ENCODE measurements at places on chromosomes 7 and 10.

DNA sequence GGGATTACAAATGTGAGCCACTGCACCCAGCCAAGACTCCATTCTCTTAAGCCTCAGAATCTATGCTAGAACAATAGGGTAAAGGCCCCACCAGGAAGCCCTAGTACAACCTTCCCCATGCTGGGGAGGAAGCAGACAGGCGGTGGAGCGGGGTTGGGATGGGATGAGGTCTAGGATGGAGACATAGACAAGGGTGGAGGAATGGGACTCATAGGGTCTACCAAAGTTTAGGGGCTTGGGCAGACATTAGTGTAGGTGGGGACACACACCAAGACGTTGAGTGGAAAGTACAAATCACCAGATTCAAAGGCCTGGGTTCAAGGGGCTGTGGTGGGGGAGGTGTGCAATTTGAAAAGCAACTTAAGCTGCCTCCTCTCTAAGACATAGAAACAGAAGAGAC lies 19.3 kb downstream of the PRSS2 start:
- no peak for DNase-seq

- DNase-seq: no peak
These were observed 164.6 kb downstream of the AUTS2 start for GRCh38 chr7:69762821-69763352.

- no peak for DNase-seq
These were observed 5.8 kb downstream of the CTBP2 start for GRCh38 chr10:125154529-125154928.

- DNase-seq: no peak
These were observed 144.1 kb downstream of the TCF7L2 start for GRCh38 chr10:113094114-113094486.

GRCh38 chr7:28228396-28228795 lies 47.8 kb upstream of the JAZF1 start:
- no peak for DNase-seq

DNA sequence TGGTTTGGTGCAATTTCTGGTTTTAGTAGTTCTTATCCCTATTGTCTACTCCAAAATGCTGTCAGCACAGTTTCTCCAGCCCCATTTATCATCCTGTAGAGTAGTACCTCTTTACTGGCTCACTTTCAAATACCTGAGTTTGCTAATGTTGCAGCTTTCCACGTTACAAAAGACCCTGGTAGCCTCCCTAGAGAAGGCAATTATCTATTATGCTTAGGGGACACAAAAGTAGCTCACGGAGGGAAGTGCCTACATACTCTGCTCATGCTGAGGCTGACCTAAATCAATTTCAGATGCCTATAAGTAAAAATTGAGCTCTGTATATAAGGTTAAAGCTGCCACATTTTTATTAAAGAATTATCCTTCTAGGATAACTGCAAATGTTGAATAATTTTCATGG lies 603.6 kb downstream of the CNTNAP2 start:
- DNase-seq: no peak

- no peak for DNase-seq
These were observed 35.8 kb upstream of the DIP2C start for GRCh38 chr10:725302-725701.

DNA sequence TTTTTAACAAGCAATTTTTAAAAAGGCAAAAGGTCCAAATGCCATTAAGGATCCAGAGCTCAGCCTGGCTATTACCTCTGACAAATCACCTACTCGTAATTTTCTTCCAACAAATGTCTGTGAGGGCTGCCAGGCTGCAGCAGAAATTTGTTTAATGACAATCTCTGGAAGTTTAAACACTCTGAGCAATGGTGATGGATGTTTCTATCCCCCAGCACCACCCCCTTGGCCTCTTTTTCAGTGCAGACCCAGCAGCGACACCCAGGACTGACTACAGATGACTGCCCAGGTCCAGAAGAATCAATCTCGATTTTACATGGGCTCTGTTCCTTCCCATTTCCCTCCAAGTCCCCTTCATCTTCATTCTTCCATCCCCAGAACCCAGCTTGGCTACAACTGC lies 201.4 kb upstream of the AOAH start:
- DNase-seq: no peak

DNA sequence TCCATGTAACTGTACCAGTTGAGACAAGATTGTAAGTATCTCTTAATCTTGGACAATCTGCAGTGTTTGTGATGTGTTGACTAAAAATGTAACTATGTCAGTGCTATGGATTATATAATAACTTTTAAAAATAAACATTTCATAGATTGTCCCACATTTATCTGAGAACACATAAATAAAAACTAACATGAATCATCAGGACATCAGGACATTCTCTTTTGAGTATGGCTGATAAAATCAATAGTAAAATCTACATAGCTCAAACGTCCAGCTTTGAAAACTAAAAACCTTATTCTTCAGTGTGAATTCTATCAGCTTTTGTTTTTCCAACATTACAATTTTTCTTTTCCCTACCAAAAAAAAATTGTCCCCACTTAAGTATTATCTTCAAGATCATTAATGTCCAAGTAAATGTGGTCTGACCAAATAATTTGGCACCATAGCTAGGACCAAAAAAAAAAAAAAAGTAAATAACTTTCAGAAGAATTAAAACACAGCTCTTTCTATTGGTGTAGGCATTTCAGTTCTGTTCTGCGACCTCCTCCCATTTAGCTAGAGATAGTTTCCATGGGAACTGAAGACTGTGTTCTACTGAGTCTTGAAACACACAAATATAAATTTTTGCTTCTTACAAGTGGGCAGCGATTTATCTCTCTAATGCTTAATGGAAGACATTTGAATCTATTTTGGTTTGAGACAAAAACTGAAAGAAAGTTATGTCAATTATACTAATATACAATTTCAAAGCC lies 123.0 kb upstream of the SGCE start:
- no peak for DNase-seq

Measured in osteocyte (in vitro differentiated cells).